HFF-Myc (cell line): ENCODE measurements at places on chromosomes 1 and 21.

GRCh38 chr1:71224741-71225377 lies 144.0 kb upstream of the ZRANB2 start:
- DNase-seq: no peak

- DNase-seq: no peak
Observed at GRCh38 chr1:84488107-84488506, 9.0 kb downstream of the RPF1 start.

GRCh38 chr1:60390593-60391282 lies 317.2 kb upstream of the C1orf87 start:
- DNase-seq: no peak

DNA sequence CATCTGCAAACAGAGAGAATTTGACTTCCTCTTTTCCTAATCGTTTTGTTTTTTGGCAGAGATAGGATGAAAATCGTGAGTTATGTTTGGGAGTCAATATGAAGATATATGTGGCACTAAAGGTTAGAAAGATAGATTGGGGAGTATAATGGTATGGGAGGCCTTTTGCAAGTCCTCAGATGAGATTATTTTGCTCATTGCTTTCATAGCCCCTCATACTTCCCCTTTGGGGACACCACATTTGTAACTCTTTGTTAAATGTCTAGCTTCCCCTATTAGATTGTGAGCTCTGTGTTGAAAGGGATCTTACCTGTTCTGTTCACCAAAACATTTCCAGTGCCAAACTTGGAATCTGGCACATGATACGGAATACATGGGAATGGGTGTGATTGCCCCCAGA lies 30.2 kb downstream of the RAVER2 start:
- no peak for DNase-seq

DNA sequence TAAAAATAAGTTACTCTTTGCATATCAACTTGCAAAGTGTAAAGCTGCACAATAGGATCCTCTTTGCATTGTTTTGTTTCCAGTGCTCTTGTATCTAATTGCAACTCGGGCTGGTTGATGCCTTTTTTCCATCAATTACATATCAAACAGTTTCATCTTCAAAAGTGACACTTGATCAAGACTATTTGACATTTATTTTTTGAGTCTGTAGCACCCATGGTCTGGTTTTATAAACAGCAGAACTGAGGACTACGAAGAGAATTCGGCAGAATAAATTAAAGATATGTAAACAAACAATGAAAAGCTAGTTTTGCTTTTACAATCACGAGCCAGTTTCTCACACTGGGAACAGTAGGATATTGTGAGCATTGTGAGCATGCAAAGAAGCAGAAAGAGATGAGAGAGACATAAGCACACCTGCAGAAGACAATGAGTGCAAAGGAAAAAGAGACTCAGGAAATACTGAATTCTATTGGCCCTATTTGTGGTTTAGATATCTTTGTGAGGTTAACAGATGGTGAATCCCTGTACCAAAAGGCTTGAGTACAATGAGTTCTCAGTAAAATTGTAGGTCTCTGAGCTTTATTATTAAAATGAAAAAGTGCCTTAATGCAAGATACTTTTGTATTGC lies 45.4 kb downstream of the RPL5 start:
- DNase-seq: no peak
